Dermis microvascular lymphatic vessel endothelial cell (primary cell): ENCODE measurements at places on chromosomes 12 and 14. TPM values are rescaled to one million over a fixed set of nuclear protein-coding genes. Genes with fewer than 3 reads are reported as not detected.

GRCh38 chr14:61678975-61679374 is 16.3 kb upstream of the HIF1A start:
- DNase-seq: no peak

- DNase-seq: peak; percentile 78
Measured at GRCh38 chr14:105489542-105490266, 1.3 kb upstream of the TEDC1 start.

- DNase-seq: peak; percentile 28
Measured at GRCh38 chr12:48965298-48965838, 6.2 kb downstream of the WNT10B start.

- peak; percentile 45 for DNase-seq
Measured at GRCh38 chr14:58100735-58101368, 51.2 kb downstream of the ARMH4 start.

GRCh38 chr12:75756771-75757170 is 245.4 kb upstream of the KRR1 start:
- DNase-seq: no peak

GRCh38 chr12:126768517-126768916 is 1498.5 kb upstream of the TMEM132C start:
- DNase-seq: no peak

- no peak for DNase-seq
Measured at GRCh38 chr14:70188322-70188658, 461 bp downstream of the SLC8A3 start.

DNA sequence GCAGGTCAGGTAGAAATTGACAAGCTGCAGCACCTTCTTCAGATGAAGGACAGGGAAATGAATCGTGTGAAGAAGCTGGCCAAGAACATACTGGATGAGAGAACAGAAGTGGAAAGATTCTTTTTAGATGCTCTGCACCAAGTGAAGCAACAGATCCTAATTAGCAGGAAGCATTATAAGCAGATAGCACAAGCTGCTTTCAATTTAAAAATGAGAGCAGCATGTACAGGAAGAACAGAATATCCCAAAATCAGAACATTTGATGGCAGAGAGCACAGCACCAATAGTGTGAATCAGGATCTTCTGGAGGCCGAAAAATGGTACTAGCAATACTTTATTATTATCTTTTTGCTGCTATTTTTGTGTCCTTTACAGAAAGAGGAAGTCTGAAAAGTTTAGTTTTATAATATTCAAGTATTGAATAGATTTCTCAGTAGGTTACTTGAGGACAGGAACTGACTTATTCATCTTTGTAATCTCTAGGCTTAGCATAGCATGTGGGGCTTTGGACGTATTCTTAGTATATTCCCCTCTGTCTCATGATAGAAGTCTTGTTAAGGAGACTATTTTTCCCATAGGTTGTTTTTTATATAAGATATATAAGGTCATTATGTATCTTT is 30.8 kb downstream of the BBOF1 start:
- DNase-seq: no peak

ITGB7 gene
- total RNA-seq: 0.25 TPM in 1 of 2 replicates, not detected in the other

DNA sequence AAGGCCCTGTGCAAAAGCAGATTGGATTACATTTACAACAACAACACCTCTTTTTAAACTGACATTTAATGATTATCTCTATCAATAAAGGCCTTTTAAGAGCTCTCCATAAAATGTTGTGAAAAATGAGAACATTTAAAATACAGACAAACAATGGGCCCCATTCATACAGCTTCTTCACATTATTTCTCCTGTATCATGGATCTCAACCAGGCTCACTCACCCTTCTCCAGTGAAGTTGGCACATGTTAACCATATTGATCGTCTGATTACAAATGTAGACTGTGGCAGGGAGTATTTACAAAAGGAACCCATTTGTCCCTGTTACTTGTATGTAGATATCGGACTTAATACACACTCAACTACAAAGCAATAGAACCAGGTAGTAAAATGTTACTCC is 220.2 kb upstream of the BTG1 start:
- DNase-seq: no peak

DNA sequence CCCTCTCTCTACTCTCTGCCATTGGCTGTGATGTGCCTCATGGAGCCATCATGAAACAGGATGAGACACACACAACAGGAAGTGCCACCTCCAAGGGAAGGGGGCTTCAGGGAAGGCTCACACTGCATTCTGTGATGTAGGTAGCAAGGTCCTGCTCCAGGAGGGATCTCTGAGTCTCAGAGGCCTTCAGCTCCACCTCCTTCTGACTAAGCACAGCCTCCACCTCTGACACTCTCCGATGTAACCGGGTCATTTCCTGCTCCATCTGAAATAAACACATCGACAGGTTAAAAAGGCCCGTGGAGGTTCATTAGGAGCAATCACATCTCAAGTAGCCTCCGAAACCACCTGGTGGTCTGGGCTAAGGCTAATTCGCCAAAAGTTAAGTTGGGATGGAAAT is 93.3 kb downstream of the CIT start:
- no peak for DNase-seq

DNA sequence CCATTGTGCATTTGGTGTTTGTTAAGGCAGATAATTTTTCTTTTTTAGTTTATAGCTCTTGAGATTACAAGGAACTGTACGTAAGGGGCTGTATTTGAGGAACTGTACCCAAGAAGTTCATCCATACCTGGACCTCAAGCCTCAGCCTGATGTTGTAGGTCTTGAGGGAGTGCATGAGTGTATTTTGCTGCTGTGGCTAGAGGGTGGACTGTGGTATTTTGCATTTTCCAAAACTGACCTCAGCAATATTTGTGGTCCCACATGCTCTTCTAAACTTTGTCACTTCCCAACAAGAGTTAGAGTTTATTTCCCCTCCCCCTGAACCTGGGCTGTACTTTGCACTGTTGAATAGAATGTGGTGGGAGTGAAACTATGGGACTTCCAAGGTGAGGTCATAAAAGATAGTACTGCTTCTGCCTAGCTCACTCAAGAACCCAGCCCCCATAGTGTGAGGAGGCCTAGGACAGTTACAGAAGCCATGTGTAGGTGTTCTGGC is 42.2 kb upstream of the FBXO33 start:
- DNase-seq: no peak

- no peak for DNase-seq
Measured at GRCh38 chr14:53044486-53044885, 93.6 kb upstream of the FERMT2 start.

GRCh38 chr14:98189062-98189461 is 1082.9 kb downstream of the BCL11B start:
- no peak for DNase-seq

GRCh38 chr12:4148418-4149056 is 125.0 kb upstream of the CCND2 start:
- DNase-seq: no peak

GRCh38 chr12:99235381-99235780 is 412.2 kb upstream of the GARIN6 start:
- DNase-seq: no peak

GLI1 gene
- total RNA-seq: under 0.01 TPM in 1 of 2 replicates, not detected in the other

EXOC3L4 gene
- total RNA-seq: not detected in 2 replicates

DNA sequence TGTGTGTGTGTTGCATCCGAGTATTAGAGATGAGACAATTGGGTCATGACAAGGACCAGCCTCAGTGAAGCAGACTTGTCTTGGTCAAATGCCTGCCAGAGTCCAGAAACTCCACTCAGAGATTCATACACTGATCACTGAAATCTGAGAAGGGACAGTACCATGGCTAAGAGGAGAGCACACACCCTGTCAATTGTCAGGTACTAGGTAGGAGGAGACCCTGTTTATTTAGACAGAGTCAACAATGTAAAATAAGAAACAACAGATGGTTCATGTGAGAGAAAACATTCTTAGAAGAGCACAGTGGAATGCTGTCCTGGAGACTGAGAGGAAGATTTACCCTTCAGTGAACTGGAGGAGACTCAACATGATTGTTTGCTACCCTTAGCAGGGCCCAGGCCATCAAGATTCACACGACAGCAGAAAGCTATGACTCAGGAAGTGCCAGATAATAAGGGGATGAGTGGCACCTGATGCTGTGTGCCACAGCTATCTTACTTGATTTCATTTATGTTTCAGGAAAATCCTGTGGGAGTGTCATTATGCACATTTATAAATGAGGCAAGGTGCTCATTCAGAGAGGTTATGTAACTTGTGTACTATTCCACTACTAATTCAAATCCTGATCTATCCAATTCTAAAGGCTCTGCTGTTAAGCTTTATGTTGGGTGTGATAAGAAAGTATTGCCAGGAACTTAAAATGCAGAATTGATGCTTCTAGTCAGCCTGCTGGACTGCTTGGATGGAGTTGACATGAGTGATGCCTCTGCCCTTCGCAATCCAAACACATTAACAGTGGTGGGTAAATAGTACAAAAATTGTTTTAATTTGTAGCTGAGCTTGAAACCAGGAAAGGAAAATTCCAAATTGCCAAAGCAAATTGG is 136.6 kb upstream of the NEDD1 start:
- no peak for DNase-seq

NEUROD4 gene
- total RNA-seq: not detected in 2 replicates

DNA sequence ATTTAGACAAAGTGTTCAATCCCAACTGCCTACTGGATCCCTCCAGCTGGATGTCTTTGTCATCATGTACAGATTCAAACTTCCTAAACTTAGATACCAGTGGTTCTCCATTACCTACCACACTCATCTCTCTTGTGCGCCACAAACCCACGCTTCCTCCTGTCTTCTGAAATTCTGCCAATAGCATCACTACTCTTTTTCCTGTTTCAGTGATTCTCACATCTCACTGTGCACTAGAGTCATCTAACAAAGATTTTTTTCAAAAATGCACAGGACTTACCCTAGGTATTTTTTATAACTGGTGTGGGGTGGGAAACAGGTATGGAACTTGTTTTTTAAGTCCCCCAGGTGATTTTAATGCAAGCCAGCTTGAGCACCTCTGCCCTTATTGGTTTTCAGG is 5.9 kb downstream of the PSMB5 start:
- no peak for DNase-seq

RAB15 gene
- total RNA-seq: 6.2 and 9.2 TPM in 2 replicates

PROX2 gene
- total RNA-seq: not detected in 2 replicates

TROAP gene
- total RNA-seq: 5.1 and 9.6 TPM in 2 replicates

- no peak for DNase-seq
Measured at GRCh38 chr14:54866588-54866987, 36.0 kb downstream of the GCH1 start.
